ENCODE measurements at places on chromosomes 12 and 14. TPM values are rescaled to one million over a fixed set of nuclear protein-coding genes. Genes with fewer than 3 reads are reported as not detected.

GRCh38 chr14:52012635-52013034 lies 23.3 kb downstream of the RTRAF start:
- no peaks in the 10 kb centered on the region for H3K27me3 ChIP-seq
- H3K4me3 ChIP-seq, result no peak overlapping the region
- no peak overlapping the region for H3K27ac ChIP-seq
- no peak for DNase-seq

- no peak for DNase-seq
- H3K27ac ChIP-seq, result no peak overlapping the region
- peaks cover 26% of the 10 kb centered on the region for H3K36me3 ChIP-seq
- H3K27me3 ChIP-seq, result no peaks in the 10 kb centered on the region
Observed at GRCh38 chr12:7210642-7211151, 21.2 kb downstream of the PEX5 start.

GRCh38 chr14:90402016-90402415 lies 5.2 kb downstream of the CALM1 start:
- H3K36me3 ChIP-seq, result peaks cover 30% of the 10 kb centered on the region
- no peak overlapping the region for H3K4me3 ChIP-seq
- no peaks in the 10 kb centered on the region for H3K27me3 ChIP-seq
- H3K4me1 ChIP-seq, result peaks cover 27% of the 10 kb centered on the region
- DNase-seq, result no peak
- H3K27ac ChIP-seq, result no peak overlapping the region

- no peaks in the 10 kb centered on the region for H3K4me1 ChIP-seq
- peaks cover 3% of the 10 kb centered on the region for H3K36me3 ChIP-seq
- no peak overlapping the region for H3K27ac ChIP-seq
- no peaks in the 10 kb centered on the region for H3K27me3 ChIP-seq
- H3K4me3 ChIP-seq, result no peak overlapping the region
Observed at GRCh38 chr14:35167496-35167895, 45.1 kb downstream of the PRORP start.

DNA sequence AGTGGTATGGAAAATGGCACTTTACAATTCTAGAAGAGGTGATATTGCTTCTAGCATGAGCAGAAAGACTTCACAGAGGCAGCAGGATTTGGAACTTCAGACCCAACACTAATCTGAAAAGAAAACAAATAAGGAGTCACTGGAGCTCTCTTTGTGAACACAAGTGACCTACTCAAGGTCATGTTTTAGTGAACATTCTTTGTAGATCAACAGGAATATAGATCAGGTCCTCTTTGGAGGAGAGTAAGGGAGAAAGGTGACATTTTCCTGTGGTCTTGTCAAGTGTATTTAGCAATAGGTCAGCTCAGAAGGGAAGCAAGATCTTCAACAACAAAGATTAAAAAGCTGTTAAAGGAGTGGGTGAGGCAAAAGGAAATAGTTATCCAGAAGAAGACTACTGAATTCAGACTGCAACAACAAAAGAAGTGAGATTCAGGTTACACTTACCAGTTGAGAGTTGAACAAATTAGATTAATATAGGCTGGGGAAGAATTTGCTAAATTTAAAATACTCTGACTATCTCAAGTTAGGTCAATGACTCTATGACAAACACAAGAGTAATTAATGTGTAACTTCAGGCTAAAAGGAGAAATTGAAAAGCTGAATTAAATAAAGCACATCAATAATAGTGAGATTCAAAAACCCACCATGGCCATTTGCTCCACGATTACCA lies 528.2 kb downstream of the RPS29 start:
- DNase-seq, result no peak
- no peaks in the 10 kb centered on the region for H3K4me1 ChIP-seq
- H3K27me3 ChIP-seq, result no peaks in the 10 kb centered on the region
- no peak overlapping the region for H3K4me3 ChIP-seq
- no peak overlapping the region for H3K27ac ChIP-seq

DNA sequence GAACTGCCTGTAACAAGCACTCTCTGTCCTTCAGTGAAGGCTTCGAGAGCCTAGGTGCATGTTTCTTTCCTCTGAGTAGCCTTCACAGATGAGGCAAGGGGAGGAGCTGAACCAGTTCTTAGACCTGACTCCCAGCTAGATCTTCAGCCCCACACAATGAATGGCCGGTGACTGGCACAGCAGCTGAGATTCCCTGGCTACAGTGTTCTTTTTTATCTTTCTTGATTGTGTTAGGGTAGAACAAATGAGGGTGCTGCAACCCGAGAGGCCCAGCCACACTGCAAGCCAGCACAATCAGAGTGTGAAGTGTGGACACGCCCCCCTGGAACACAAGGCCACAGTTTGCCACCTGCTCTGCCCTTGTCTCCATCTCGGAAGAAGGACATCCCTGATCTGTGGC lies 19.1 kb upstream of the COL2A1 start:
- peaks cover 8% of the 10 kb centered on the region for H3K27me3 ChIP-seq
- no peak overlapping the region for H3K4me3 ChIP-seq
- H3K27ac ChIP-seq, result no peak overlapping the region
- H3K4me1 ChIP-seq, result no peaks in the 10 kb centered on the region
- H3K36me3 ChIP-seq, result no peaks in the 10 kb centered on the region

DNA sequence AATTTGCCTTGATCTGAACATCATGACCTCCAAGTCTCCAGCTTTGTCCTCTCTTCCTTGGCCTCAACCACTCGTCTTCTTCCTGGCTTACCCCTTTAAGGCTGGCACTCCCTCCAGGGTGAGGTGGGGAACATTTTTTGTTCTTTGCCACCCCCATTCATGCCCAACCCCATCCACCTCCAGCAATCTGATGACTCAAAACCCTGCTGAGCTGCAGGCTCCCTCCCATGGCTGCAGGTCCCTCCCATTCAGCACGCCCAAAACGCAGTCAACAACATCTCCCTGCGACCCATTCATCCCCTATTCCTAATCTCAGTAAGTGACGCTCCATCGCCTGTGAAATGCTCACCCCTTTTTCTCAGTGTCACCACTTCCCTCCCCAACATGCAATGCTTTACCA lies 138.8 kb upstream of the PRMT8 start:
- DNase-seq, result no peak
- H3K4me1 ChIP-seq, result no peaks in the 10 kb centered on the region
- H3K4me3 ChIP-seq, result no peak overlapping the region
- no peaks in the 10 kb centered on the region for H3K36me3 ChIP-seq
- H3K27ac ChIP-seq, result no peak overlapping the region
- H3K27me3 ChIP-seq, result peaks cover 3% of the 10 kb centered on the region

DNA sequence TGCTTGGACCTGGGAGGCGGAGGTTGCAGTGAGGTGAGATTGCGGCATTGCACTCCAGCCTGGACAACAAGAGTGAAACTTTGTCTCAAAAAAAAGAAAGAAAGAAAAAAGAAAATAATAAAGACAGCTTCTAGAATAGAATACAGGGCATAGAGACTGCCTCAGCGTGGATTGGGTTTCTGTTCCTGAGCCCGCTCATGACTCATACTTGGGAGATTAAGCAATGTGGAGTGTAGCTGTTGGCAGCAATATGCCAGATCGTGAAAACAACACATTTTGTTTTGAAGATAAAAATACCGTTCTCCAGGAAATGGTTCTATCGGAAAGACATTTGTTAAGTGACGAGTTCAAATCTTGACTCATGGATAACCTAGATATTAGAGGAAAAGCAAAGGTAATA lies 67.2 kb downstream of the GLT1D1 start:
- H3K27ac ChIP-seq, result no peak overlapping the region
- H3K4me1 ChIP-seq, result no peaks in the 10 kb centered on the region
- no peaks in the 10 kb centered on the region for H3K36me3 ChIP-seq
- H3K4me3 ChIP-seq, result no peak overlapping the region
- no peak for DNase-seq

DNA sequence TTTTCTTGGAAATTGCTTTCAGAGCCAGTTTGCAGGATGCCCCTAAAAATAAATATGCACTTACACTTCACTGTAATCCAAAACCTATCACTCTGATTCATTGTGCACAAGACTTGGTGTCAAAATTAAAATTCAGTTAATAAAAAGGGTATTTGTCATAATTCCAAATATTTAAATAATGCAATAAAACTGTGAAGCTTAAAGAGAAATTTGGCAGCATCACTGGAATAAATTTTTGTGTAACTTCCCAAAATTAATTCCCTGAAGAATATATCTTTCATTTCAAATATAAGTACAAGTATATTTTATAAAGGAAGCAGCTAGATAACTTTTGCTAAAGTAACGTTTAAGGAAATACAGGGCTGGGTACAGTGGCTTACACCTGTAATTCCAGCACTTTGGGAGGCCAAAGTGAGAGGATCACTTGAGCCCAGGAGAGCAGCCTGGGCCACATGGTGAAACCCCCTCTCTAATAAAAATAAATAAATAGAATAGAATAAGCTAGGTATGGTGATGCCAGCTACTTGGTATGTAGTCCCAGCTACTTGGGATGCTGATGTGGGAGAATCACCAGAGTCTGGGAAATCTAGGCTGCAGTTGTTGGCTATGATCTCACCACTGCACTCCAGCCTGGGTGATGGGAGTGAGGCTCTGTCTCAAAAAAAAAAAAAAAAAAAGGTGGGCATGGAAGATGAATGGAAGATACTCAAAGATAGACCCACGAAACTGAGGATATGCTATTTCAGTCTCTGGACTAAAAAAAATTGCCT lies 233.8 kb downstream of the FBXL14 start:
- no peaks in the 10 kb centered on the region for H3K4me1 ChIP-seq
- no peak for DNase-seq
- no peak overlapping the region for H3K27ac ChIP-seq
- H3K27me3 ChIP-seq, result no peaks in the 10 kb centered on the region

- no peaks in the 10 kb centered on the region for H3K27me3 ChIP-seq
- H3K36me3 ChIP-seq, result no peaks in the 10 kb centered on the region
- DNase-seq, result no peak
- H3K27ac ChIP-seq, result no peak overlapping the region
Observed at GRCh38 chr12:114967151-114967550, 283.2 kb upstream of the TBX3 start.

GRCh38 chr12:71174825-71175224 lies 17.0 kb upstream of the TSPAN8 start:
- no peaks in the 10 kb centered on the region for H3K27me3 ChIP-seq
- H3K4me3 ChIP-seq, result no peak overlapping the region
- no peaks in the 10 kb centered on the region for H3K36me3 ChIP-seq
- DNase-seq, result no peak
- H3K27ac ChIP-seq, result no peak overlapping the region
- H3K4me1 ChIP-seq, result no peaks in the 10 kb centered on the region

DNA sequence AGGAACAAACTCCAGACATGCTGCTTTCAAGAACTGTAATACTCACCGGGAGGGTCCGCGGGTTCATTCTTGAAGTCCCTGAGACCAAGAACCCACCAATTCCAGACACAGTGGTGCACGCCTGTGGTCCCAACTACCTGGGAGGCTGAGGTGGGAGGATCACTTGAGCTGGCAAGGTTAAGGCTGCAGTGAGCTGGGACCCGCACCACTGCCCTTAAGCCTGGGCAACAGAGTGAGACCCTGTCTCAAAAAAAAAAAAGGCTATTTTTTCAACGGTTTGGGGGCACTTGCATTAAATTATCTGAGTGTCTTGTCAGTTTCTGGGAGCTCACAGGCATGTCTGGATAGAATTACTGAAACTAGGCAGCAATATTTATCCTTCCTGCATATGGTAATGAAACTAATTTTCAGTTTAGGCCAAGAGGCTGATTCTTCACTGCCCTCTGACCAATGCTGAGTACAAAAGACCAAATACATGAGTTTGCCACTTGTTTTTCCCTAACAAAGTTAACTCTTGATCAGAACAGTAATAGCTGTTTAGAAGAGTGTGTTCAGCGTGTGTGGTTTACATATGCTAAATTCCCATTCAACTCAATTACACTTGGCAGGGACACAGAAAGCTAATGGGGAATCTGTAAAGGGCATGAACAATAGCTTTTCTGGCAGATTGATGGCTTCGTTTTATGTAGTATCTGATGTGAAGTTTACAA lies 65.8 kb upstream of the RASSF3 start:
- no peak for DNase-seq
- H3K36me3 ChIP-seq, result no peaks in the 10 kb centered on the region
- H3K4me3 ChIP-seq, result no peak overlapping the region

GRCh38 chr12:31007636-31008175 lies 66.0 kb upstream of the DDX11 start:
- H3K27ac ChIP-seq, result no peak overlapping the region
- no peak overlapping the region for H3K4me3 ChIP-seq
- no peak for DNase-seq
- H3K27me3 ChIP-seq, result no peaks in the 10 kb centered on the region
- peaks cover 7% of the 10 kb centered on the region for H3K4me1 ChIP-seq

DNA sequence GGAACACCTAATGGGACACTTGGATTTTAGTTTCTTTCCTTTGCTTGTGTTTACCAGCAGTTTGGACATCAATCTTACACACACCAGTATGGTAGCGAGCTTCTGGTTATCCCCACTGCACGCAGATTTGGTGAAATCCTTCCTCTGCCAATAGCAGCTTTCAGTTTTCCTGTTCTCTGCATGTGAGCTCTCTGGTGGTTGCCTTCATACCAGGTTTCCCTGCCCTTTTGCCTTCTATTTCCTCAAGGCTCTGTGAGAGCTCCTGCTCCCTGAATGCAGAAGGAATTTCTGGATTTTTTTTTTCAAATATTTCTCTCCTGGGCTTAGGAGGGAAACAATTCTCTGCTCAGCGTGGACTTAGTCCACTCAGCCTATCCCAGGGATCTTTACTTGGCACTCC lies 93.0 kb upstream of the CCDC91 start:
- no peak overlapping the region for H3K27ac ChIP-seq
- H3K27me3 ChIP-seq, result no peaks in the 10 kb centered on the region
- H3K4me1 ChIP-seq, result no peaks in the 10 kb centered on the region
- no peaks in the 10 kb centered on the region for H3K36me3 ChIP-seq

DNA sequence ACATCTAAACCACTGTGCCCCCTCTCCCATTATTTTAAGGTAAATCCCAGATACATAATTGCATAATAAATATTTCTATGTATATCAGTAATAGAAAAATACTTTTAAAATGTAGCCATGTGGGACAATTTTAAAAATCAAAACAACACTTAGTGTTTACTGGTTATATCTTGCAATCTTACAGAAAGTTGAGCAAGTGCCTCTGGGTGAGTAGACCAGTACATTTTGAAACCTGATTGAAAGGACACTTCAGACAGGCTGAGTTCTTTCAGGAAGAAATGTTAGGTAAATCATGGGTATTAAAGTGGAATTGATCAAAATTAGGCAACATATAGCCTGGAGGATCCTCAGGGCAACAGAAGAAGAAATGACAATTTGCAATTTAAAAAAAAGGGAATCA lies 7.2 kb downstream of the SLC38A4 start:
- no peak overlapping the region for H3K27ac ChIP-seq
- no peak overlapping the region for H3K4me3 ChIP-seq
- no peaks in the 10 kb centered on the region for H3K36me3 ChIP-seq
- no peaks in the 10 kb centered on the region for H3K27me3 ChIP-seq

GRCh38 chr14:94561656-94562010 lies 391 bp downstream of the SERPINA4 start:
- H3K4me1 ChIP-seq, result no peaks in the 10 kb centered on the region
- H3K36me3 ChIP-seq, result no peaks in the 10 kb centered on the region
- no peak overlapping the region for H3K4me3 ChIP-seq

Gene CPM
- 2.7 TPM for polyA plus RNA-seq

Gene RPGRIP1
- 0.07 TPM for polyA plus RNA-seq

Gene RIPK3
- polyA plus RNA-seq, result 7.3 TPM

Gene PTPRQ
- not detected for polyA plus RNA-seq

Gene GSC
- not detected for polyA plus RNA-seq

Gene PARP11
- polyA plus RNA-seq, result 3.5 TPM

Gene RNF212B
- not detected for polyA plus RNA-seq
